ENCODE measurements at places on chromosomes 2 and 18.
A peak's percentile ranks its signal among the peaks of the same experiment; 100 is the strongest.

DNA sequence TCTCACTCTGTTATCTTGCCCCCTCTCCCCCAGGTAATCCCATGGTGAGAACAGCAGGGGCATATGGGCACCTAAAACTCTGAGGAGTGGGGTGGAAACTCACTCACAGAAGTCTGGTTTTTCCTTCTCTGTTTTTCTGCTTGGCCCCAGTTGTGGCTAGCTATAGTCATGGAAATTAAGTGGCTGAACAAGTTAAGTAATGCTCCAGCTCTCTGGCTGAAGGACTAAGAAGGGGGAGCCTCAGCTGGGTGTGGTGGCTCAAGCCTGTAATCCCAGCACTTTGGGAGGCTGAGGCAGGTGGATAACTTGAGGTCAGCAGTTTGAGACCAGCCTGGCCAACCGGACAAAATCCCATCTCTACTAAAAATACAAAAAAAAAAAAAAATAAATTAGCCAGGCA lies 261.0 kb downstream of the TPGS2 start:
- H3K27me3 ChIP-seq: no peaks in the 10 kb centered on the region
- no peaks in the 10 kb centered on the region for H3K4me1 ChIP-seq
- DNase-seq: no peak
- no peaks in the 10 kb centered on the region for H3K36me3 ChIP-seq
- no peak overlapping the region for H3K27ac ChIP-seq
- H3K4me3 ChIP-seq: no peak overlapping the region

DNA sequence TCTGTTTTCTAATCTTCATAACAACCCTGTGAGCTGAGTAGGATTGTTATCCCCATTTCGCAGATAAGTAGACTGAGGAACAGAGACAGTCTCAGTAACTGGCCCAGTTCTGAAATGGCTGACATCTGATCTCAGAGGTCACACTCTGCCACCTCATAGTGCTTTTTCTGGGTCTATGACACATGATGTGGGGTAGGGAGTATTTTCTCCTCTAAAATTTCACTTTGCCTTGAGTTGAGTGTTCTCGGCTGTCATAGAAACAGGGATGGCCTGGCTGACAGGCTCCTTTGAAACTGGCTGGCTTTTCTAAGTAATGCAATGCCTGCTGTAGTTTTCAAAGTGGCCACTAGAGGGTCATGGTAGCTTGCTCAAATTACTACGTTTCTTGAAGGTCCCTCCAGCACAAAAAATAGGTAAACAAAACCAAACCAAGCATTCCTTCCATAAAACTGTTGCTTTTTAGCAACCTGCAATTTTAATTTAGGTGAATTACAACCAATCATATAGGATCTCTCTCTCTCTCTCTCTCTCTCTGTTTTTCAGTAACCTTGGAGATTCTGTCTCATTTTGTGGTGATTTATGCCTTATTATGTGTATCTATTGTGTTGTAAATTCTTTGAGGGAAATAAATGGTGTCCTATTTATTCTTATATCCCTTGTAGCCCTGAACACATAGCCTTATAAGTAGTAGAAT lies 84.2 kb upstream of the TTN start:
- DNase-seq: no peak
- H3K4me3 ChIP-seq: no peak overlapping the region
- no peaks in the 10 kb centered on the region for H3K27me3 ChIP-seq
- H3K27ac ChIP-seq: no peak overlapping the region
- H3K4me1 ChIP-seq: no peaks in the 10 kb centered on the region

GRCh38 chr2:49069829-49070228 lies 84.5 kb downstream of the FSHR start:
- H3K4me3 ChIP-seq: no peak overlapping the region
- DNase-seq: no peak
- no peaks in the 10 kb centered on the region for H3K4me1 ChIP-seq
- no peaks in the 10 kb centered on the region for H3K27me3 ChIP-seq

- H3K36me3 ChIP-seq: no peaks in the 10 kb centered on the region
- no peak for DNase-seq
- H3K4me1 ChIP-seq: peaks cover 7% of the 10 kb centered on the region
Observed at GRCh38 chr2:181313845-181314244, 143.3 kb upstream of the ITGA4 start.

DNA sequence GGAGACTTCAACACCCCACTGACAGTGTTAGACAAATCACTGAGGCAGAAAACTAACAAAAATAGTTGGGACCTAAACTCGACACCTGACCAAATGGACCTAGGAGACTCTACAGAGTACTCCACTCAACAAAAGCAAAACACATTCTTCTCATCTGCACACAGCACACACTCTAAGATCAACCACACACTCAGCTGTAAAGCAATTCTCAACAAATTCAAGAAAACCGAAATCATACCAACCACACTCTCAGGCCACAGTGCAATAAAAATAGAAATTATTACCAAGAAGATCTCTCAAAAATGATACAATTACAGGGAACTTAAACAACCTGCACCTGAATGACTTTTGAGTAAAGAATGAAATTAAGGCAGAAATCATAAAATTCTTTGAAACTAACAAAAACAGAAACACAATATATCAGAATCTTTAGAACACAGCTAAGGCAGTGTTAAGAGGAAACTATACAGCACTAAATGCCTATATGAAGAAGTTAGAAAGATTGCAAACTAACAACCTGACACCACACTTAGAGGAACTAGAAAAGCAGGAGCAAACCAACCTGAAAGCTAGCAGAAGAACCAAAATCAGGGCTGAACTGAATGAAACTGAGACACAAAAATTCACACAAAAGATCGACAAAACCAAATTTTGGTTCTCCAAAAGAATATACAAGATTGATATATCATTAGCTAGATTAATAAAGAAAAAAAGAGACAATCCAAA lies 46.3 kb downstream of the RTTN start:
- peaks cover 6% of the 10 kb centered on the region for H3K36me3 ChIP-seq
- H3K4me1 ChIP-seq: no peaks in the 10 kb centered on the region
- H3K27ac ChIP-seq: no peak overlapping the region
- H3K4me3 ChIP-seq: no peak overlapping the region

GRCh38 chr2:231710799-231711676 lies 2.7 kb downstream of the PTMA start:
- DNase-seq: no peak
- H3K36me3 ChIP-seq: peaks cover 14% of the 10 kb centered on the region
- peak overlapping the region; percentile 77 for H3K27ac ChIP-seq
- peak overlapping the region; percentile 99 for H3K4me3 ChIP-seq
- H3K27me3 ChIP-seq: no peaks in the 10 kb centered on the region

DNA sequence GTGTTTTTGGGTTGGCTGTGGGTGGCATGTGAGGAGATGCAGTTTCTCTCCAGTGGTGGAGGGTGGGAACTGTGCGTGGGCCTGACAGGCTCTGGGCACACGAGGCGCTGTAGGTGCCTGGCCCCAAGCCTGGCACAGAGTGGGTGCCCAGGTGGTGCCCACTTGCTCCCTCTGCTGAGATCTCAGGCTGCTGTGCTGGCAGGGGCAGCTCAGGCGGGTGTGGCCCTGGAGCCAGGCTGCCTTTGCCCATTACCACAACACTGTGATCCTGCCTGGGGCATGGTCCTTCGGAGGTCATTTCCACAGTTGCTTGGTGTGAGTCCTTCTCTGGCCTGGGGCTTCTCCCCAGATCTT lies 20.4 kb downstream of the TSHZ1 start:
- no peaks in the 10 kb centered on the region for H3K36me3 ChIP-seq
- H3K27ac ChIP-seq: no peak overlapping the region
- H3K4me3 ChIP-seq: no peak overlapping the region
- H3K4me1 ChIP-seq: no peaks in the 10 kb centered on the region
- no peak for DNase-seq
- no peaks in the 10 kb centered on the region for H3K27me3 ChIP-seq

DNA sequence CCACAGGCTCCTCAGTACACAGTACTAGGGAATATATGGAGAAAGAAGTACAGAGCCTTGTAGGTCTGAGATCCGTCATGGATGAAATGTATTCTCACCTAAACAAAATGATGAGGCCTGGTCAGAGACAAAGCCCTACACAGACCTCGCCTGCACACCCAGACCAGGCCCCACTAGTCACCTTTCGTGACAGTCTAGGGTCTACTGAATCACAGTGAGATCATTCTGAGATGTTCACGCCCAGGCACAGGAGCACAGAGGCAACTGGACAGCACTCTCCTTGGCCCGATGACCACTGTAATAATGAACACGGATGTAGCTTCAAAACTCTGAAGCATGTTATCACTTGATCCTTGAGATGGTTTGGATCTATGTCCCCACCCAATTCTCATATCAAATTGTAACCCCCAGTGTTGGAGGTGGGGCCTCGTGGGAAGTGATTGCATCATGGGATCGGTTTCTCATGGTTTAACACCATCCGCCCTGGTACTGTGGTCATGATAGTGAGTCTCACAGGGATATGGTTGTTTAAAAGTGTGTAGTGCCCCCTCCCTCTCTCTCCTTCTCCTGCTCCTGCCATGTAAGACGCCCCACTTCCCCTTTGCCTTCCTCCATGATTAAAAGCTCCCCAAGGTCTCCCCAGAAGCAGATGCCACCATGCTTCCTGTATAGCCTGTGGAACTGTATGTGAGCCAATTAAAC lies 15.1 kb downstream of the DOCK10 start:
- no peaks in the 10 kb centered on the region for H3K27me3 ChIP-seq
- no peak overlapping the region for H3K4me3 ChIP-seq
- no peak overlapping the region for H3K27ac ChIP-seq
- H3K4me1 ChIP-seq: peaks cover 36% of the 10 kb centered on the region
- H3K36me3 ChIP-seq: no peaks in the 10 kb centered on the region

GRCh38 chr2:127614246-127614645 lies 31.7 kb upstream of the GPR17 start:
- H3K27ac ChIP-seq: no peak overlapping the region
- H3K36me3 ChIP-seq: no peaks in the 10 kb centered on the region
- H3K27me3 ChIP-seq: no peaks in the 10 kb centered on the region
- H3K4me1 ChIP-seq: no peaks in the 10 kb centered on the region

DNA sequence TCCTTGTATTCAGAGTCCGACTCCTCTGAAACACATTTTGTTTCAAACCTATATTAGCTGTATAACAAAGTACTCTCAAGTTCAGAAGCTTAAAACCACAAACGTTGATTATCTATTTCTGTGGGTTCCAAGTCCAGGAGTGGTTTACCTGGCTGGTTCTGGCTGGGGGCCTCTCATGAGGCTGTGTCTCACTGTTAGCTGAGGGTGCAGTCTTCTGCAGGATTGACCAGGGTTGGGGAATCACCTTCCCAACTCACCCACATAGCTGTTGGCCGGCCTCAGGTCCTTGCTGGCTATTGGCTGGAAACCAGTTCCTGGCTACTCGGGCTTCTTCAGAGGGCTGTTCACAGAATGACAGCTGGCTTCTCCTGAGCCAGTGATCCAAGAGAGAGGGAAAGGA lies 18.0 kb upstream of the ATIC start:
- H3K4me3 ChIP-seq: no peak overlapping the region
- no peak overlapping the region for H3K27ac ChIP-seq
- no peak for DNase-seq
- no peaks in the 10 kb centered on the region for H3K36me3 ChIP-seq

DNA sequence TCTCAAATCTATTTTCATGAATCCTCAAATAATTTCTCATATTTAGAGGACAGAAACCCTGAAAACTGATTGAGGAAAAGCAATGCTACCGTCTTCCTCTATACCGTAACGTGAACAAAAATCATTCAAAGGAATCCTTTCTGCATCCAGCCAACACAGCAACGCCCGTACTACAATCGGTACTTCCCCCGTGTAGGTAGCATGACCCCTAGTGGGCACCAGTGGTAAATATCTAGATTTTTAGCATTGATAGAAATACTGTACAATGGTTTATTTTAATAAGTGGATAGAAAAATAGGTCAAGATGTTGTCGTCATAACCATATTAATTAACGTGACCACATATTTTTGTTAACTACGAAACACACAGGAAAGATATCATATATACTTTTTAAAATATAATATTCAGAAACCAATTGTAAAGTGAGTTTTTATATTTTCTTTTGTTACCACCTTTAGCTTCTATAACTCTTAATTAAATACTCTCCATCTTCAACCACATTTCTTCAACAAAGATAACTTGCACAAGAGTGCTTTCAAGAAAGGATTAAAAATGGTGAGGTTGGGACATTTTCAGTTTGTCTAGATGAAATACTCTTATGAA lies 194.1 kb downstream of the SS18 start:
- no peaks in the 10 kb centered on the region for H3K36me3 ChIP-seq
- no peaks in the 10 kb centered on the region for H3K4me1 ChIP-seq
- H3K27me3 ChIP-seq: no peaks in the 10 kb centered on the region

- H3K27ac ChIP-seq: no peak overlapping the region
- no peak overlapping the region for H3K4me3 ChIP-seq
Observed at GRCh38 chr2:218832520-218832919, 917 bp upstream of the PRKAG3 start.

Data from effector memory CD4-positive, alpha-beta T cell (primary cell).